ENCODE measurements at places on chromosomes 6 and 20. TPM values are rescaled to one million over a fixed set of nuclear protein-coding genes. Genes with fewer than 3 reads are reported as not detected.

The DEFB124 gene
- 0.20 TPM for polyA plus RNA-seq

- H3K27me3 ChIP-seq: no peaks in the 10 kb centered on the region
- no peak for DNase-seq
- H3K4me1 ChIP-seq: no peaks in the 10 kb centered on the region
- no peak overlapping the region for H3K4me3 ChIP-seq
- no peak overlapping the region for H3K27ac ChIP-seq
Measured at GRCh38 chr6:138956244-138956924, 31.7 kb downstream of the REPS1 start.

DNA sequence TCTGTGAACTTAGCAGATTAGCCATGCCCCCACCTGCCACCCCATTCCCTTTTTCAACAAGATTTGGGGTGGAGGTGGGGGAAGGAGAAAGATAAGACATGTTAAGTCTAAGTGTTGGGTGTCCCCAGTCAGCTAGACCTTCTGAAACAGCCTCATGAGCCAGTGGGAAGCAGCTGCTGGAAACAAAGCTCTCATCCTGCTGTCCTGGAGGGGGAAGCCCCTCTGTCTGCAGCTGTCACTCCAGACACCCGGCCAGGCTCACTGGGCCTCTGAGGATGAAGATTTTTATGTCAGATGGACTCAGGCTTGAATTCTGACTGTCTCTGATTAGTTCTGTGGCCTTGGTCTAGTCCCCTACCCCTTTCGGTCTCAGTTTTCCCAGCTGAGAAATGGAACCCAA lies 1.1 kb downstream of the BPIFB3 start:
- no peak overlapping the region for H3K4me3 ChIP-seq
- DNase-seq: no peak
- H3K4me1 ChIP-seq: no peaks in the 10 kb centered on the region
- no peaks in the 10 kb centered on the region for H3K27me3 ChIP-seq
- no peaks in the 10 kb centered on the region for H3K36me3 ChIP-seq

GRCh38 chr6:89140347-89141156 lies 5.3 kb upstream of the PM20D2 start:
- H3K36me3 ChIP-seq: no peaks in the 10 kb centered on the region
- H3K4me3 ChIP-seq: no peak overlapping the region
- DNase-seq: no peak

- no peaks in the 10 kb centered on the region for H3K27me3 ChIP-seq
- peak overlapping the region; percentile 36 for H3K27ac ChIP-seq
- no peak overlapping the region for H3K4me3 ChIP-seq
- H3K4me1 ChIP-seq: peaks cover 19% of the 10 kb centered on the region
- no peak for DNase-seq
Measured at GRCh38 chr6:152244998-152245630, 392.0 kb downstream of the SYNE1 start.

DNA sequence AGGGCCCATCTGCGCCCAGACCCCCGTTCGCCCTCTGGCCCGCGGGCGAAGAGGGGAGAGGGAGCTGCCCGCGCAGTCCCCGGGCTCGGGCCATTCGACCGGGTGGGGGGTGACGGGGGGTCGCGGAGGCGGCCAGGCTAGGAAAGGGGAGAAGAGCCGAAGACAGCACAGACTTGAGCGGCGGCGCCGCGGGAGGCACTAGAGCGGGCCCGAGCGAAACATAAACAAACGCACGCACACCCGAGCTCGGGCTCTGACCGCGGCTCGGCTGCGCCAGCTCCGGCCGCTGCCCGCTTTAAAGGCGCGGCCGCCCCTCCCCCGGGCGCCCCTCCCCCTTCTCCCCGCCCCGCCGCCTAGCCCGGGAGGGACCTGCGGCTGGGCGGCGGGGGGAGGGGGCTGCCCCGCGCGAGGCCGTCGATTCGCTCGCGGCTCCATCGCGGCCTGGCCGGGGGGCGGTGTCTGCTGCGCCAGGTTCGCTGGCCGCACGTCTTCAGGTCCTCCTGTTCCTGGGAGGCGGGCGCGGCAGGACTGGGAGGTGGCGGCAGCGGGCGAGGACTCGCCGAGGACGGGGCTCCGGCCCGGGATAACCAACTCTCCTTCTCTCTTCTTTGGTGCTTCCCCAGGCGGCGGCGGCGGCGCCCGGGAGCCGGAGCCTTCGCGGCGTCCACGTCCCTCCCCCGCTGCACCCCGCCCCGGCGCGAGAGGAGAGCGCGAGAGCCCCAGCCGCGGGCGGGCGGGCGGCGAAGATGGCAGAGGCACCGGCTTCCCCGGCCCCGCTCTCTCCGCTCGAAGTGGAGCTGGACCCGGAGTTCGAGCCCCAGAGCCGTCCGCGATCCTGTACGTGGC lies at the start of gene FOXO3:
FOXO3 (plus strand) TSS at position 455 of the 846 bp plus-strand sequence; CDS start at position 747, 292 bp downstream.
- peaks cover 13% of the 10 kb centered on the region for H3K4me1 ChIP-seq
- DNase-seq: peak; percentile 95
- peak within 1 kb of the TSS; percentile 97 for H3K27ac ChIP-seq
- no peaks in the 10 kb centered on the region for H3K36me3 ChIP-seq
- no peaks in the 10 kb centered on the region for H3K27me3 ChIP-seq

- H3K4me1 ChIP-seq: peaks cover 9% of the 10 kb centered on the region
- no peaks in the 10 kb centered on the region for H3K27me3 ChIP-seq
- H3K27ac ChIP-seq: peak overlapping the region; percentile 11
- no peaks in the 10 kb centered on the region for H3K36me3 ChIP-seq
- DNase-seq: no peak
Measured at GRCh38 chr6:108581932-108582475, 21.3 kb downstream of the FOXO3 start.

The ATP9A gene
- 3.9 TPM for polyA plus RNA-seq

- DNase-seq: no peak
- no peak overlapping the region for H3K4me3 ChIP-seq
- H3K27me3 ChIP-seq: peaks cover 6% of the 10 kb centered on the region
- H3K27ac ChIP-seq: no peak overlapping the region
Measured at GRCh38 chr20:58216334-58216733, 12.1 kb downstream of the ANKRD60 start.

DNA sequence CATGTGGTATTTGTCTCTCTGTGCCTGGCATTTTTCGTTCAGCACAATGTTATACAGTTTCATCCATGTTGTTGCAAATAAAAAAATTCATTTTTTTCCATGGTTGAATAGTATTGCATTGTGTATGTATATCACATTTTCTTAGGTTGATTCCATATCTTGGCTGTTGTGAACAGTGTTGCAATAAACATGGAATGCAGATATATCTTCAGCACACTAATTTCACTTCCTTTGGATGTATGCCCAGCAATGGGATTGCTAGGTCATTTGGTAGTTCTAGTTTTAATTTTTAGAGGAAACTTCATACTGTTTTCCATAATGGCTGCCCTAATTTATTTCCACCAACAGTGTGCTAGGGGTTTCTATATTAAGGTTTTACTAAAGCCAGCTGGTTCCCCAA lies 52.6 kb downstream of the GFRAL start:
- H3K36me3 ChIP-seq: no peaks in the 10 kb centered on the region
- no peak for DNase-seq
- H3K4me3 ChIP-seq: no peak overlapping the region
- H3K27me3 ChIP-seq: no peaks in the 10 kb centered on the region

DNA sequence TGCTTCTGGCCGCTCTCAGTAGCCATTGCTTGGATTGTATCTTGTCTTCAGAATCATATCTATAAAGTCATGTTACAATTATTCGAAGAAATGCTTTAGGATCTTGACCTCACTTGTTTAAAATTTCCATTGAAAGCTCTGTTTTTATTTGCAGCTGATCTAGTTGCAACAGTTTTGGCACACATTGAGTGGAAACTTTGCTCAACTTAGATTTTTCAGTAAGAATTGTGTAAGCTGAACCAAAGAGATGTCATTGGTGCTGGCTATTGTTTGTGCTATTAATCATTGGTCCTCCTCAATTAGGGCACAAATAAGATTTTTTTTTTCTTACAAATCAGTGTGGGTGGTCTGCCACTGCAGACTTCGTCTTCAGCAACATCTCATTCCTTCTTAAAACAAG lies 649.2 kb downstream of the MMUT start:
- H3K36me3 ChIP-seq: no peaks in the 10 kb centered on the region
- no peaks in the 10 kb centered on the region for H3K27me3 ChIP-seq
- no peak for DNase-seq
- no peaks in the 10 kb centered on the region for H3K4me1 ChIP-seq
- no peak overlapping the region for H3K27ac ChIP-seq
